ENCODE measurements at places on chromosomes 11 and 22. TPM values are rescaled to one million over a fixed set of nuclear protein-coding genes. Genes with fewer than 3 reads are reported as not detected.

Gene ART1
- total RNA-seq = not detected

Gene DRD2
- 0.42 TPM for total RNA-seq

Gene C11orf16
- not detected for total RNA-seq

- DNase-seq = no peak
Measured at GRCh38 chr22:21861851-21862250, 5.6 kb downstream of the MAPK1 start.

DNA sequence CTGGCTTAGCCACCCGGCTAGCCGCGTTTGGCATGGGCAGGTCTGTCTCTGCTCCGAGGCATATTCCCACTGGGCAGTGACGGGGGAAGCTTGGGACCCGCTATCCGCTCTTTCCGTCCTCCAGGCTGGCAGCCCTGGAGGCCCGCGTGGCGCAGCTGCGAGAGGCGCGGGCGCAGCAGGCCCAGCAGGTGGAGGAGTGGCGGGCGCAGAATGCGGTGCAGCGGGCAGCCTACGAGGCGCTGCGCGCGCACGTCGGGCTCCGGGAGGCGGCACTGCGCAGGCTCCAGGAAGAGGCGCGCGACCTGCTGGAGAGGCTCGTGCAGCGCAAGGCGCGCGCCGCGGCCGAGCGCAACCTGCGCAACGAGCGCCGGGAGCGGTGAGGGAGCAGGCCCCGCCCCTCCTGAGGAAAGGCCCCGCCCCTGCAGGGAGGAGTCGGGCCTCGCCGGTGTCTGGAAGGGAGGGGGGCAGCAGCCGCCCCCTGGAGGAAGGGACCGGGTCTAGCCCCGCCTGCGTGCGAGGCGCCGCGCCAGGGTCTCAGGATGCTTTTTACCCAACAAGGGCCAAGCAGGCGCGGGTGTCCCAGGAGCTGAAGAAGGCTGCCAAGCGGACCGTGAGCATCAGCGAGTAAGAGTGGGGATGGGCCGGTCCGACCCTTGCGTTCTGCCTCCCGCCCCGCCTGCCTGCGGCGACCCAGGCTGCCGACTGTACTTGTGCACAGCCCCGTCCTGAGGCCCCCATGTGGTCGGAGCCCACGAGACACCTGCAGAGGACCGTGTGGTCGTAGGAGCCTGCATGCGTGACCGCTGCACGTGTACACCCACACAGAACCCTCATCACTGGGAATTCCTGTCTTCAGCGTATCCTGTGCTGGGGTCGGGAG is 7.9 kb downstream of the ATG16L2 start:
- no peak for DNase-seq

DNA sequence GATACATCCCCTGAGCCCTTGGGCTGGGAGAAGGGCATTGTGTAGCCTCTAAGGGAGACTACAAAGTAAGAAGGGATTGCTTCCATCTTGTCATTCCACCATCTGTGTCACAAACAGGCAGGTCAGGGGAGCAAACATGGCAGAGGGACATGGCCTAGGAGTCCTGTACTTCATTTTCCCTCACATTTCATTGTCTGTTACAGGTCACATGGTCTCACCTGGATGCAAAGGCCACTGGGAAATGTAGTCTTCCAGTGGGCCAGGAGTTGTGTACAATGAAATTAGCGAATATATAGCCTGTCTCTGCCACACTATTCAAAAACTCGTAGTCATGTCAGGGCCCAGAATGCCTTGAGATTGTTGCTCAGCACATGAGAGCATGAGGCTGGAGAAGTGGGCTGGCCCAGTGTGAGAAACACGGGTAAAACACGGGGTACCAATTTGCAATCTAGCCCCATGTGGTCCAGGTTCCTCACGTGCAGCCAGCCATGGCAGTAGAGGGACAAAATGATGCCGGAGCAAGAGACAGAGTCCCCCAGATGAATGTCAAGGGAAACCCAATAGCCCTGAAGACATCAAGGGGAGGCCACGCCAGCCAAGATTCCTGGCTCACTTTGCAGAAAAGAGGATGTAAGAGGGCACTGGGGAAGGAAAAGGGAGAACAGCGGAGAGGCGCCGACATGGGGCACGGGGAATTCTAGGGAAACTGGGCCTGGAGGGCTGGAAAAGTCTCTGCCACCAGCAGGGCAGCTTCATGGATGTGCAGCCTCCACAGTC is 47.7 kb upstream of the EMID1 start:
- no peak for DNase-seq

All from kidney epithelial cell (primary cell).